Daoy (cell line): ENCODE measurements at places on chromosomes 11 and 22. TPM values are rescaled to one million over a fixed set of nuclear protein-coding genes. Genes with fewer than 3 reads are reported as not detected.

DNA sequence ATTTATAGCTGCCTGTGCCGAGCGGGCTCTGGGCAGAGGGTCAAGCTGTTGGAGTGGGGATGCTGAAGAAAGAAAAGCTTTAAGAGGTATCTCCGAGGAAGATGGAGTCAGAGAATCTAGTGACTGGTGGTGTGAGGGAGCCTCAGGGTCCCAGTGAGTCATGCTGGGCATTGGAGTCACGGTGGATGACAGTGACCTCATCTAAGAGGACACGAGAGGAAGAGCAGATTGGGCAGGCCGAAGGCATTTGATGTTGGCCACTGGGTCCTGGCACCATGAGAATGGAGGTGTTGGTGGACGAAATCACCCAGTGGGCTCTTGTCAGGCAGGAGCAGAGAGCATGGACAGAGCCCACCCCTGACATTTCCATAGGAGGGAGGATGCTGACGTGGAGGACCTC lies 68.4 kb downstream of the TBC1D22A start:
- peak; percentile 48 for DNase-seq

DNA sequence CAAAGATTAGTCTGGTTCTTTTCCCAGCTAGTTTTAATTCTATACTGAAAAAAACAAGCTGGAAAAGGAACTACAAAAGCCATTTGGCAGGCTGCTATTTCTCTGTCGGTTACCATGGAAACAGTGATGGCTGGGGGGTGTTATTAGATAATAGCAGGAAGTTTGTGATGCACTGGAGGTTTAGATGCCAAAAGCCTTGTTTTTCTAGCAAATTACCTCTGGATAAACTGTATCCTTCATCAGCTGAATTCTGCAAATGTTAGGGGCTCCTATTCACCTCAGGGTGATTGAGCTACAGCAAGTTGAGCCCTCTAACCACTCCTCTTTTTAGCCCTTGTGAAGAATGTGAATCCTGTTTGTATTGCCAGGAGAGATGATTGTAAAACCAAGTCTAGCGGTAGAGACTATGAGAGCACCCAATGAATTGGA lies 25.2 kb downstream of the ALKBH3 start:
- no peak for DNase-seq

GRCh38 chr11:86101941-86102407 lies 33.1 kb upstream of the PICALM start:
- peak; percentile 34 for DNase-seq

- peak; percentile 94 for DNase-seq
These were observed 6.0 kb upstream of the IFT27 start for GRCh38 chr22:36781656-36782627.

DNA sequence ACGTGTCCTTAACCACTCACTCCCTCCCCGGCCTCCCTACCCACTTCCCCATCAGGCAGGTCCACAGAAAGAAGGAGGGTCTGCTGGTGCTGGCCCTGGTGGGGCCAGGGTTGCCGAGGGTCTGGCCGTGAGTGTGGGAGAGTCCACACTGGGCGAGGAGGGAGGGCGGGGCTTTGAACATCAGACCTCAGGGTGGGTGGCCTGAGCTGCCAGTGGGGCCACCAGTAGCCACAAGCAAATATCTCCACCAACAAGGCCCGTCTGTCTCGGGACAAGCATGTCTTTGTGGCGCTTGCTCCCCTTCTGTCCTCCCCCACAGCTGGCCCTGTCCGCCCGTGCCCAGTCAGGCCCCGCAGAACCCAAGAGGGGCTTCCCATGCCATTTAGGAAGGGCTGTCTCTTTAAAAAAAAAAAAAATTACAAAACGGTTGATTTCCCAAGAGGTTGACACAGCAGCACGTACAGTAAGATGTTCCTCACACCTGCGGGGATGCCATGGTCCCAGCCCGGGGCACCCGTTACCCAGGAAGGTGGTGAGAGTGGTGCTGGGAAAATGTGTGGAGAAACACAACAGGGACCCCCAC lies 17.7 kb upstream of the TALDO1 start:
- DNase-seq: no peak

DNA sequence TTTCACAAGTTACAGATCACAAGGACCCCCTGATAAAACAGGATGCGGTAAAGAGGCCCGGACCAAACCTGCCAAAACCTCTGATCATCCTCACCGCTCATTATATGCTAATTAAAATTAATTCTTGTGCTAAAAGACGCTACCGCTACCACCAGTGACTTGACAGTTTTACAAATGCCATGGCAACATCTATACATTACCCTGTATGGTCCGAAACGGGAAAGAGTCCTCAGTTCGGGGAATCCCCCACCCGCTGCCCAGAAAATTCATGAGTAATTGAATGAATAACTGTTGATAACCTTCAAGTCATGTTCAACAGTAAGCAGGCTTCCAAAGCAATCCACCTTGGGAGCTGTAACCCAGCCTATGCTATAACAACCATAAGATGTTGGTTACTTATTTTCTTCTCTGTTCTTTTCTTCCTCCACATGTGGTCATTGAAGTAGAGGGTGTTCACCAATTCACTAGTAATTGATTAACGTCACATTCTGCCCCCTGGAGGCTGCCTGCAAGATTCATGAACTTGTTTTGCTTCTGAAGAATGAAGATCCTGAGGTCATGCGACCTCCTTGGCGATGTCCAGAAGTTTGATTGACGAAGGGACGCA lies 20.6 kb downstream of the APOBEC3H start:
- DNase-seq: peak; percentile 13

DNA sequence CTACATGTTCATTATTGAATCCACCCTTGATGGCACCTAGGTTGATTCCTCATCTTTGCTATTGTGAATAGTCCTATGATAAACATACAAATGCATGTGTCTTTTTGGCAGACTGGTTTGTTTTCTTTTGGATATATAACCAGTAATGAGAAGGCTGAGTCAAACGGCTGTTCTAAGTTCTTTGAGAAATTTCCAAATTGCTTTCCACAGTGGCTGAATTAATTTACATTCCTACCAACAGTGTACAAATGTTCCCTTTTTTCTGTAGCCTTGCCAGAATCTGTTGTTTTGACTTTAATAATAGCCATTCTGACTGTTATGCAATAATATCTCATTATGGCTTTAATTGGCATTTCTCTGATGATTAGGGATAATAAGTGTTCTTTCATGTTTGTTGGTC lies 184.9 kb downstream of the CASP12 start:
- no peak for DNase-seq

DNA sequence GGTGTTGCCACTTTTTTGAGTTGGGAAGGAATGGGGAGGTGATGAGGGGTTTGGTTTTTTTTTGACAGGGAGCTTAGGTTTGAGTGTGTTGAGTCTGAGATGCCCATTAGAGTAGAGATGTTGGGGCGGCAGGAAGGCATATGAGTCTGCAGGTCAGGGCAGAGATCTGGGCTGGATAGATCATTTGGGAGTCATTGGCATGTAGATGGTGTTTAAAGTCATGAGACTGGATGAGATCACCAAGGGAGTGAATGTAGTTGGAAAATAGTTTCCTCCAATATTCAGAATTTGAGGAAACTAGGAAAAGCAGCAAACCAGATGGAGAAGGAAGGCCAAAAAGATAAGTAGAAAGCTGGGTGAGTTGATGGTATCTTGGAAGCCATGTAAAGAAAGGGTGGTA lies 2.1 kb upstream of the ANAPC15 start:
- no peak for DNase-seq

DNA sequence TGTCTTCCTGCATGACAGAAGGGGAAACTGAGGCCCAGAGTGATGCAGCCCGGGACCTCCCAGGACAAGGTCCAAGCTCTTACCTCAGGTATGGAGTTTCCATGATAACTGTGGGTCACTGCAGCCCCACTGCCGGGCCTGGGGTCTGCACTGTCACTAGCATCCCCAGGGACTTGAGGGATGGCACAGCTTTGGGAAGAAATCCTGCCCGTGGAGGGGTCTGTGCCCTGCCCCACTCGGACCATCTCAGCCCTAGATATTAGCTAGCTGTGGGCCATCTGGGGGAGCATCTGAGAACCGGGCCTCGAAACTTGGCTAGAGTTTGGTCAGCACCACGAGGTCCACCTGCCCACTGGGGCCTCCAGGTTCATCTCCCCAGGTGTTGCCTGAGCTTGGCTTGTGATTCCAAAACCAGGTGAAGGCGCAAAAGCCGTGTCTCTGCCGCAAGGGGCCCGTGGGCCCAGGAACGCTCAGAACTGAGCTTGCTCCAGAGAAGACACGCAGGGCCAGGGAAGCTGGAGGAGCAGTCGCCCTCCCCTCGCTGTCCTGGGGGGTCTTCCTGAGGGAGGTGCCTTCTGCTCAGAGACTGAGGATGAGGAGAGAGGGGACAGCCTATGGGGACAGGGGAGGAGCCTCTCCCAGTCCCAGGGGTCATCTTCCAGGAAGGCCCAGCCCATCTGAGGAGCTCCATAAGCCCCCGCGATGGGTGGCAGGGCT lies 4.8 kb downstream of the LINC01488 start:
- no peak for DNase-seq

- DNase-seq: no peak
These were observed 20.9 kb upstream of the PAMR1 start for GRCh38 chr11:35546317-35546716.

- DNase-seq: no peak
These were observed 15.7 kb downstream of the TSPAN32 start for GRCh38 chr11:2317354-2318050.

GRCh38 chr22:42635531-42635930 lies 4.9 kb downstream of the ATP5MGL start:
- DNase-seq: peak; percentile 92

DNA sequence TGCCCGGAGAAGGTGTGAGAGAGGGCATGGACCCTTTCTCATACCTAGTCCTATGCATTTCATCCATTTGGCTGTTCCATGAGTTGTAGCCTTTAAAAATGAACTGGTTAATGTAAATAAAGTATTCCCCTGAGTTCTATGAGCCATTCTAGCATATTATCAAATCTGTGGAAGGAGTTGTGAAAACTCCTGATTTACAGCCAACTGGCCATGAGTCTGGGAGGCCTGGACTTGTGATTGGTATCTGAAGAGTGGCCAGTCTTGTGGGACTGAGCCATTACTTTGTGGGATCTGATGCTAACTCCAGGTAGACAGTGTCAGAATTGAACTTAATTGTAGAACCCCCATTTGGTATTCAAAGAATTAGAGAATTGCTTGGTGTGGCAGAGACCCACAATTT lies 48.4 kb downstream of the FAM118A start:
- DNase-seq: no peak

GRCh38 chr11:131295986-131296385 lies 74.4 kb upstream of the NTM start:
- DNase-seq: no peak

DNA sequence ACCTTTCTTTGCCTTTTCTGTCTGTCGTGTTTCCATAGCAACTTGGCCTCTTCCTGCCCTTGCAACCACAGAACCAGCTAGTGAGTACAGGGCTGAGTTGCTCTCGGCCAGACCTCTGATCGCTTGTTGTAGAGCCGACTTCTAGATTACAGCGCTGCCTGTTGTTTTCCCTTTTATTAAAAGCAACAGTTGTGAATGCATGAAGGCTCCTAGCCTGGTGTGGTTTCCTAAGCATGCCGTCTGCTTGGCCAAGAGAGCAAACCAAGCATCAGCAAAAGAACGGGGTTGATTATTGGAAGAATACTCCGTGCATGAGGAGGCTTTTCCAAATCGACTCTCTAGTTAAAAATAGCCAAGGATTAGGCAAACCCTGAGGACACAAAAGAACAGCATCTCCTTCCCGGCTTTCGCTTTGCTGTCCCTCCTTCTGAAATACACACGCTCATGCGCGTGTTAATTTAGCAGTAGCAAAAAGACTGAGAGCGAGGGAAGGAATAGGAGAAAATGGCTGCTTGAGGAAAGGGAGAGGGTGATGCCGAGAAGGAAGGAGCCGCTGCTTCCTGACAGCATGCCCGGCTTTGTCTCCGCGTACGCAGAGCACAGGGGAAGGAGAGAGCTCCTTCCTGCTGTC lies 71.5 kb upstream of the TTC12 start:
- peak; percentile 48 for DNase-seq

DNA sequence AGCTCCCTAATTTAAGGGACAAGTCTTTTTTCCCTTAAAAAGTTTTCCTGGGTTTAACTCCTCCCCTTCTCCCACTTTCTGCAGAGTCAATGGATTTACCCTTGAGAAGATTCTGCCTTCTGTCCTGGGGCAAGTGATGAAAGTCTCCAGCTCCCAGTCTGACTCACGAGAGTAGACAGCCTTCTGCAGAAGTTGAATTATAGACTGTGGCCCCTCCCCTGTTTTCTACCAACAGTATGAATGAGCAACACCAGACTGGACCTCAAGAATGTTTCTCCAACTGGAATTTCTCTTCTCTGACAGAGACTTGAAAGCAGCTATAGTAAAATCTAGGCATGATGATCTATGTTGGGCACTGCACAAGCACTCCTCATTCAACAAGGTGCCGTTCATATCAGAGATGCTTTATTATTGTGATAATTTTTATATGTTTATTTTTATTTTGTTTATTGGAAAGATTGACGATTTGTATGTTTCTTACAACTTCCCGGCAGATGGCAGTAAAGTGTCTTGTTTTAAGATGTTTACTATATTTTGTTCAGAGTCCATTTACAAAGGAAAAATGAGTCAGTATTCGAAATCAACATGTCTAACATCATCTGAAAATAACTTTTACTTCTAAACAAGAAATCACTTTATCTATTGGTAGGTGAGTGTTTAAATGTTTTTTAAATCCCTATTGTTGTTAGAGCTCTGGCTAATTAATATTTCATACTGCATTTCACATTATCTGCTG lies 56.6 kb downstream of the LMO2 start:
- DNase-seq: peak; percentile 64

- DNase-seq: peak; percentile 34
These were observed 30.0 kb upstream of the TCF20 start for GRCh38 chr22:42300259-42301076.

- DNase-seq: peak; percentile 58
These were observed 75.2 kb downstream of the ISX start for GRCh38 chr22:35140879-35141745.

ARHGAP8 gene
- 4.6 and 28.2 TPM in 2 replicates for total RNA-seq

MS4A6E gene
- not detected in 2 replicates for total RNA-seq

ELFN2 gene
- total RNA-seq: 2.0 and 2.3 TPM in 2 replicates

OR8D1 gene
- not detected in 2 replicates for total RNA-seq

CYTH4 gene
- 1.7 and 8.2 TPM in 2 replicates for total RNA-seq

OR52H1 gene
- not detected in 2 replicates for total RNA-seq

BCO2 gene
- 0.11 TPM in 1 of 2 replicates, not detected in the other for total RNA-seq

ACR gene
- total RNA-seq: not detected in 2 replicates

RAG1 gene
- 0.18 and 0.29 TPM in 2 replicates for total RNA-seq

FGF19 gene
- not detected in 2 replicates for total RNA-seq

IL17REL gene
- not detected in 2 replicates for total RNA-seq
